Lung (tissue), 17 donors: ENCODE measurements at places on chromosomes 5 and 9. TPM values are rescaled to one million over a fixed set of nuclear protein-coding genes. Genes with fewer than 3 reads are reported as not detected.

The SHOC1 gene
- 0.40 TPM for total RNA-seq

The SMIM27 gene
- 7.7 TPM for total RNA-seq

The AQP3 gene
- 43.9 TPM for total RNA-seq

The PRR16 gene
- total RNA-seq: 5.9 TPM

- no peak overlapping the region for H3K27ac ChIP-seq
- H3K27me3 ChIP-seq: no peaks in the 10 kb centered on the region
- no peak for DNase-seq
Observed at GRCh38 chr5:17434982-17435381, 63.0 kb upstream of the TAF11L2 start.

DNA sequence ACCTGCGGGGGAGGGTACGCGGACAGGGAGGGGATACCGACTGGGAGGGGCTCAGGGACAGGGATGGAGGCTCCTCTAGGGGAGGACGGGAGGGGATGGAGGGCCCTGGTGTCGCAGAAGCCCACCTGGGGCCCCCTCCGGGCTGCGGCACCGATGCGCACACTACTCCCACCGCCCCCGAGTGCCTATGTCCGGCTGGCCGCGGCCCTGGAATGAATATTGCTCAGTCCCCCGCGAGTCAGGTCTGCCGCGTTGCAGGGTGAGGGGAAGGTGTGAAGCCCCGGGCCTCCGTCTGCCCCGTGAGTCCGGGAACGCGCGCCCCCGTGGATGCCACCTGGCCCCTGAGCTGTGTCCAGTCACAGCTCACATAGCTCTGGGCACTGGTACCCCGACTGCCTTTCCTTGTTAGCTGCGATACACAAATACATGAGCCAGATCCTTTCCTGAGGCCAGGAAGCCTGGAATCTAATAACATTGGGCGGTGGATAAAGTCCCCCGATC is 44.5 kb upstream of the PRSS3 start:
- no peaks in the 10 kb centered on the region for H3K36me3 ChIP-seq
- H3K27me3 ChIP-seq: peaks cover 30% of the 10 kb centered on the region
- H3K4me1 ChIP-seq: no peaks in the 10 kb centered on the region
- no peak overlapping the region for H3K4me3 ChIP-seq
- DNase-seq: no peak

DNA sequence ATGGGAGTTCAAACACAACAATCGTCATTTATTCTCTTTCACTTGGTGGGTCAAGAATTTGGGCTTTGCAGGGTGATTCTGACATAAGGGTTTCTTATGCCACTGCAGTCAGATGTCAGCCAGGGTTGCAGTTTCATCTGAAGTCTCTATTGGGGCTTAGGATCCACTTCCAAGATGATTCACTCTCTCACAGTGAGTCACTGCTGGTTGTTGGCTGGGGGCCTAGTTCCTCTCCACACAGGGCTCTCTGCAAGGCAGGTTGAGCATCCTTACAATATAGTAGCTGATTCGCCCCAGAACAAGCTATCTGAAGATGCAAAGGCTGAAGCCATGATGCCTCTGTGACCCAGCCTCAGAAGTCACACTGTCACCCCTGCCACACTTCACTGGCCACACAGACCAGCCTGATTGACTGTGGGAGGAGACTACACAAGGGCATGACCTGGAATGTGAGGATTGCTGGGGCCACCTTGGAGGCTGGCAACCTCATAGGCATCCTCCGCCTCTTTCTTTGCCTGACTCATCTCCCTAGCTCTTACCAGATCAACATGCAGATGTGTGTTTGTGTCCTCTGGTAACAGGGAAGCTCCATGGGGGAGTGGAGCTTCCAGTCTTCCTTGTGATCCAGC is 4.5 kb upstream of the CARD19 start:
- DNase-seq: no peak
- no peaks in the 10 kb centered on the region for H3K36me3 ChIP-seq
- H3K27ac ChIP-seq: no peak overlapping the region
- no peak overlapping the region for H3K4me3 ChIP-seq
- H3K27me3 ChIP-seq: no peaks in the 10 kb centered on the region
- H3K4me1 ChIP-seq: peaks cover 4% of the 10 kb centered on the region

GRCh38 chr9:3807601-3808000 is 281.8 kb upstream of the RFX3 start:
- no peak for DNase-seq
- H3K4me1 ChIP-seq: no peaks in the 10 kb centered on the region
- no peaks in the 10 kb centered on the region for H3K36me3 ChIP-seq
- H3K27me3 ChIP-seq: no peaks in the 10 kb centered on the region
- no peak overlapping the region for H3K4me3 ChIP-seq
- H3K27ac ChIP-seq: no peak overlapping the region

DNA sequence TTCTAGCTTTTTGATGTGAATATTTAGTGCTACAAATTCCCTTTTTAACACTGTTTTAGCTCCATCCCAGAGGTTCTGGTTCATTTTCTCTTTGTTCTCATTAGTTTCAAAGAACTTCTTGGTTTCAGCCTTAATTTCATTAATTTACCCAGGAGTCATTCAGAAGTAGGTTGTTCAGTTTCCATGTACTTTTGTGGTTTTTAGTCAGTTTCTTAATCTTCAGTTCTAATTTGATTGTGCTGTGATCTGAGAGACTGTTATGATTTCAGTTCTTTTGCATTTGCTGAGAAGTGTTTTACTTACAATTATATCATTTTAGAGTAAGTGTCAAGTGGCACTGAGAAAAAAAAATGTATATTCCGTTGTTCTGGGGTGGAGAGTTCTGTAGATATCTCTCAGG is 240.1 kb upstream of the RASA1 start:
- no peaks in the 10 kb centered on the region for H3K27me3 ChIP-seq
- H3K4me3 ChIP-seq: no peak overlapping the region
- DNase-seq: no peak
- no peaks in the 10 kb centered on the region for H3K4me1 ChIP-seq
- H3K27ac ChIP-seq: no peak overlapping the region

DNA sequence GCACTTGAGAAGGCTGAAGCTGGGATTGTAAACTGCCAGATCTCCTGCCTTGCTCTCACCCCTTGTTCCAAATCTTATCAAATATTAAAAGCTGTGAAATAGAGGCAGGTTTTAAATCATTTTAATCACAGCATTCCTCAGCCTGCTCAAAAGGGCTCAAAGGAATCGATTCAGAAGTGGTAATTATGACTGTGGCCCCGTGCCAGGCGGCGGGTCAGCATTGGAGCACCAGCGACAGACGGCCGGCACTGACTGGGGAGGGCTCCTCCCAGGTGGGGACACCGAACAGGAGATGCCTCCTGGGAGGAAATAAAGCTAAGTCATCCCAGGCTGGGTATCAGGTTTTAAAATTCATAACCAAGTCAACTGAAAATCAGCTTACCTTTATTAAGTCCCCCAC is 66.7 kb downstream of the KCNIP1 start:
- no peak overlapping the region for H3K27ac ChIP-seq
- DNase-seq: peak; percentile 11
- no peaks in the 10 kb centered on the region for H3K36me3 ChIP-seq
- H3K27me3 ChIP-seq: no peaks in the 10 kb centered on the region
- no peak overlapping the region for H3K4me3 ChIP-seq

- DNase-seq: no peak
- H3K4me3 ChIP-seq: no peak overlapping the region
- no peaks in the 10 kb centered on the region for H3K4me1 ChIP-seq
- H3K36me3 ChIP-seq: no peaks in the 10 kb centered on the region
Observed at GRCh38 chr5:155651-156410, 35.5 kb upstream of the LRRC14B start.

DNA sequence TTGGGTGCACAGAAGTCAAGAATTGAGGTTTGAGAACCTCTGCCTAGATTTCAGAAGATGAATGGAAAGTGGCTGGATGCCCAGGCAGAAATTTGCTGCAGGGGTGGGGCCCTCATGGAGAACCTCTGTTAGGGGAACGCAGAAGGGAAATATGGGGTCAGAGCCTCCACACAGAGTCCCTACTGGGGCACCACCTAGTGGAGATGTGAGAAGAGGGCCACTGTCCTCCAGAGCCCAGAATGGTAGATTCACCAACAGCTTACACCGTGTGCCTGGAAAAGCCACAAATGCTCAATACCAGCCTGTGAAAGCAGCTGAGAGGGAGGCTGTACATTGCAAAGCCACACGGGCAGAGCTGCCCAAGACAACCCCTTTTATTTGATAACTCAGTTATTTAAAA is 383.5 kb downstream of the TLE4 start:
- no peaks in the 10 kb centered on the region for H3K27me3 ChIP-seq
- no peaks in the 10 kb centered on the region for H3K36me3 ChIP-seq

- H3K4me3 ChIP-seq: no peak overlapping the region
- H3K4me1 ChIP-seq: no peaks in the 10 kb centered on the region
- no peak overlapping the region for H3K27ac ChIP-seq
- H3K27me3 ChIP-seq: no peaks in the 10 kb centered on the region
- no peaks in the 10 kb centered on the region for H3K36me3 ChIP-seq
- DNase-seq: no peak
Observed at GRCh38 chr5:80269991-80270438, 14.2 kb upstream of the SERINC5 start.

DNA sequence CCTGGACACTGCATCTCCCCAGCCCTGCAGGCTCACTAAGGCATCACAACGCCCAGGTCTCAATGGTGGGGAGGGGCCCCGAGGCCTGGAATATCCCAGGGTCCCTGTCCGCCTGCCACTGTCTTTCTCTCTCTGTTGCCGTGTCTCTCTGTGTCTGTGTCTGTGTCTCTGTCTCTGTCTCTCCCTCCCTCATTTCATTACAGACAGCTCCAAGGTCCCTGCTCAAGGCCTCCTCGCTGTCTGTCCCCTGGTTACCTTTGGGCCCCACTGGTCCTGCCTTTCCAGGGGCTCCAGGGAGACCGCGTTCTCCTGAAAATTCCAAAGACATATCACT is 3.2 kb downstream of the FCN1 start:
- H3K4me1 ChIP-seq: no peaks in the 10 kb centered on the region
- no peaks in the 10 kb centered on the region for H3K27me3 ChIP-seq
- no peak overlapping the region for H3K27ac ChIP-seq
- DNase-seq: no peak
- no peak overlapping the region for H3K4me3 ChIP-seq

GRCh38 chr9:121325387-121325786 is 44.7 kb downstream of the STOM start:
- no peak overlapping the region for H3K4me3 ChIP-seq
- H3K27me3 ChIP-seq: no peaks in the 10 kb centered on the region
- peak overlapping the region; percentile 75 for H3K27ac ChIP-seq

DNA sequence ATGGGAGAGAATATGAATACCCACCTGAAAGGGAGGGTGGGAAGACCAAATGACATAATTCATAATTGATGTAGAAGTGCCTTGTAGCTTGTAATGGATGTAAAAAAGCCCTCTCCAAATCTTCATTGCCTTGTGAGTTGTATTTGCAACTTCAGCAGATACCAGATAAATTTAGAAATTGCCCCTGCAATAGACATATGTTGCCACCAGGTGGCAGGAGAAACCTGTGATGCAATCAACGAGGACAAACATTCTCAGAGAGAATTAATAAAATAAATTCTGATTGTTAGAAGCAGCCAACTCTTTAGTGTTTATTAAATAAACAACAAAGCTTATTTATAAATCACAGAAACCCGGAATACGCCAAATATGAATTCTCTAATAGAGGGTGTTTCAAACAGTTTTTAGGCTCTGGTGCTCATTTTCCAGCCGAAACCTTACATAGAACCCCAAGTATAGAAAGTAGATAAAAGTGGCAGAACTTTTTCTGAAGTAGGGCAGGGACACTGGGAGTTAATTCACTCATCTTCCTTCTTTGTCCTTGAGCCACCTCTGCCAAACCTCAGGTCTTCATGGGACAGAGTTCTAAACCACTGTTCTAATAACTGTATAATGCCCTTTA is 147.8 kb downstream of the TMEM38B start:
- no peaks in the 10 kb centered on the region for H3K36me3 ChIP-seq
- no peaks in the 10 kb centered on the region for H3K27me3 ChIP-seq
- H3K4me3 ChIP-seq: no peak overlapping the region
- H3K27ac ChIP-seq: no peak overlapping the region
- no peaks in the 10 kb centered on the region for H3K4me1 ChIP-seq
- DNase-seq: peak; percentile 63

DNA sequence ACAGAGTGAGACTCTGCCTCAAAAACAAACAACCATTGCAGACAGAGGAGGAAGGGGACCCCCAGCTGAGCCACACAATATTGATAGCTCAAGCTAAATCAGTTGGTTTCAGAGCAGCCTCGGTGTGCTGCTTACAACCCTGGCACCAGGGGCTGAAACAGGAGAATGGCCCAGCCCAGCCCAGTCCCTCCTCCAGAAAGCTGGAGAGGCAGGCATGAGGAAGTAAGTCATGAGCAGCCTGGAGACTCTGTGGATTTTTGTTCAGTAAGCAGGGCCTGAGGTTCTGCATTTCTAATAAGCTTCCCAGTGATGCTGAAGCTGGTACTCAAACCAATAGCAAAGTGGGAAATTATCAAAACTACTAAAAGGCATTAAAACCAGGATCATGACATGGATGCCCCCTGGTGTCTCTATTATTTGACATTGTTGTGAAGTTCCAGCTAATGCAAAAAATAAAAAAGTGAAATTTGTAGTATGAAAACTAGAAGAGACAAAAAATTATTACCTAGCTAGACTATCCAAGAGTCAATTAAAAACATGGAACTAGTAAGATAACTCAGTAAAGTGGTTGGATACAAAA is 14.2 kb downstream of the PRRT1B start:
- peaks cover 4% of the 10 kb centered on the region for H3K27me3 ChIP-seq
- H3K4me3 ChIP-seq: no peak overlapping the region
- DNase-seq: no peak
- no peaks in the 10 kb centered on the region for H3K4me1 ChIP-seq

DNA sequence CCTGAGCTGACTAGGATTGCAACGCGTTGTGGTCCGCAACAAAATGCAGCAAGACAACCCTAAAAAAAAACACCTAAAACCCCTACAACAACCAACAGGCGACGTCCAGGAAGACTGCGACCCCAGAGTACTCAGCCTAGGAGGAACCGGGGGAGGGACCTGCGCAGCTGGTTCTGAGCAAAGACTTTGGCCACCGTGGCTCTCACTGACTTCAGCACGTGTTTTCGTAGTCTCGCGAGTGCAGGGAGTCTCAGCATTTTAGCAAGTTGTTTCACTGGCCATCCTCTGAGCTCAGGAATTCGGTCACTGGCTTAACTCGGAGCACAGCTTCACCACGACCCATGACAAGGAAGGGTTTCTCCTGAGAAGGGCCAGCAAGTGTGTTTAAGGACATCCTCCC is 8.6 kb upstream of the ZDHHC11 start:
- H3K4me3 ChIP-seq: no peak overlapping the region
- H3K4me1 ChIP-seq: peaks cover 6% of the 10 kb centered on the region
- no peaks in the 10 kb centered on the region for H3K27me3 ChIP-seq
- peaks cover 19% of the 10 kb centered on the region for H3K36me3 ChIP-seq

DNA sequence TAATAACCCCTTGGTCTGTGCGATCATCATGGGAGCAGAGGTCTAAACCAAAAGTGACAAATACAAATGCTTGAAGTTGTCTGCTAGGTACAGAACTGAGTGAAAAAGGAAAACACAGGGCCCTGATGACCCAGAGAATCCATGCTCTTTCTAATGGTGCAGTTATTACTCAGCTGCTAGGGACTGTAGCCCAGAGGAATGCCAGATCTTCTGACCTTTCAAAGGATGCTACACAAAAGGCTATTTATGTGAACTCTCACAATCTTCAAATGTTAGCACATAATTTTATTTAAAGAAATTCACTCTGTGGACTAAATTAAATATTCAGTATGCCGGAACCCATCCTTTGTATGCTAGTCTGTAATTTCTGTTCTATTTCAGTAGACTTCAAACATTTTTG is 79.9 kb downstream of the PRR16 start:
- no peaks in the 10 kb centered on the region for H3K4me1 ChIP-seq
- H3K4me3 ChIP-seq: no peak overlapping the region
- H3K27me3 ChIP-seq: no peaks in the 10 kb centered on the region
- H3K27ac ChIP-seq: no peak overlapping the region
- DNase-seq: no peak
- H3K36me3 ChIP-seq: no peaks in the 10 kb centered on the region
